Activated naive CD4-positive, alpha-beta T cell treated with anti-CD3 and anti-CD28 coated beads for 36 hours (primary cell): ENCODE measurements at places on chromosomes 1 and 21. TPM values are rescaled to one million over a fixed set of nuclear protein-coding genes. Genes with fewer than 3 reads are reported as not detected.

The SHISA4 gene
- total RNA-seq = 0.33 TPM

DNA sequence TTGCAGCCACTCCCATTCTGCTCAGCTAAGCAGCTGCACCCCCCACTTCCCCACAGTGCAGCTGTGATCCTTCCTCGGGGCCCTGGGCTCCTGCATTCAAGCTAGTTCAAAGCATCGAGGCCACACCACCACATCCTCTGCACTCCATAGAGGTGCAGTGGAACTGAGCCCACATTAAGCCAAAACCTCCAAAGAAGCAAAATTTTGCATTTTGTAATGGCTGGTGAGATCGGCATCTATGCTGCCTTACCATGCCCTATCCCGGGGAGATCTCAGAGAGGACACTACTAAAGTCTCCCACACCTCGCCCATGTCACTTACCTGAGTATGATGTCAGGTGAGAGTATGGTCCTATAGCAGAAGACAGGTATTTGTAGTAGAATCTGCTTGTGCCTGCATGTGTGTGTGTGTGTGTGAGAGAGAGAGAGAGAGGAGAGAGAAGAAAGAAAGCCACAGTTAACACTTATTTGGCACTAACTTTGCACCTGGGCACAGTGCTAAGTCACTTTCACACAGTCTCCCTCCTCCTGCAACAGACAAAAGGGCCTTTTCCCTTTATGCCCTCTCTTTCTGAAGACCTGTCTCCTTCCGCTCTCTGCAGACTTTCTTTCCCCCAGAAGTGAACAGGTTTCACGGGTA, 89.8 kb downstream of the KIF14 start:
- DNase-seq = peak; percentile 69

DNA sequence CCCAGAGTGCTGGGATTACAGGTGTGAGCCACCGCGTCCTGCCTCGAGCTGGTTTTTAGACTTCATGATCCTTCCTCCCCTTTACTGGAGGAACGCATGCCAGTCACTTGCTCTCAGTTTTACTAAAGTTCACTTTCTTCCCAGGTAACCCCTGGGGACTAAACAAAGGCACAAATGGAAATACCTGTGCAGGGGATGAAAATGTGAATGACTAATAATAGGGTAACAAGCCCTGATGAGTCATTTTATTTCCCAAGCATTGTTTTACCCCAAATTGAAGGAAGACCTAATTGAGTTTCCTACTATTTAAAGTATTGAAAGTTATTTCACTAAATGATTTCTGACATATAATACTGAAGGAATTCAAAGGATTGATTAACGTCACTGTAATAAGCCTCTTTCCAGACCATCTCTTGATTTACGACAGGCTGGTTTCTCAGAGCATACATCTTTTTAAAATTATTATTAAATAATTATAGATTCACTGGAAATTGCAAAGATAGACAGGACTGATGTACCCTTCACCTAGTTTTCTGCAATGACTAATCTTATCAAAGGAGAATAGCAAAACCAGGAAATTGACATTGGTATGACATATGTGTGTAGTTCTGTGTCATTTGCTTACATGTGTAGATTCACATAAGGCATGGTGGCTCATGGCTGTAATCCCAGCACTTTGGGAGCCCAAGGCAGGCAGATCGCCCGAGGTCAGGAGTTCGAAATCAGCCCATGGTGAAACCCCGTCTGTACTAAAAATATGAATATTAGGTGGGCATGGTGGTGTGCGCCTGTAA, 53.2 kb upstream of the SOD1 start:
- no peak for DNase-seq

GRCh38 chr21:39597595-39597994, 15.1 kb upstream of the B3GALT5 start:
- no peak for DNase-seq

GRCh38 chr1:87061742-87062156, 147.3 kb downstream of the HS2ST1 start:
- no peak for DNase-seq

DNA sequence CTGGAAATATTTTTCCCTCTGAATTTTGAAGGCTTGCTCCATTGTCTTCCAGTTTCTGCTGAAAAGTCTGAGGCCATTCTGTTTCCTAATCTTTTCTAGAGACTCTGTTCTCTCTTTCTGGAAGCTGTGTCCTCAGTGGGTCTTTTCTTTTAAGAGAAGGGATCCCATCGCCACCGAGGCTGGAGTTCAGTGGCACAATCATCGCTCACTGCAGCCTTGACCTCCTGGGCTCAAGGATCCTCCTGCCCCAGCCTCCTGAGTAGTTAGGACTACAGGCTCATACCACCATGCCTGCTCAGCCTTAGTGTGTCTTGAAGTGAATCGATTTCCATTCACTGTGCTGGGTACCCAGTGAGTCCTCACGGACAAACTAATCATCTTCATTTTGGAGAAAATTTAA, 9.6 kb upstream of the LRP8 start:
- DNase-seq = no peak

The OLIG2 gene
- total RNA-seq = not detected

GRCh38 chr1:53116307-53116810, 26.1 kb downstream of the SLC1A7 start:
- no peak for DNase-seq

GRCh38 chr1:163439471-163439870, 117.7 kb downstream of the NUF2 start:
- no peak for DNase-seq

DNA sequence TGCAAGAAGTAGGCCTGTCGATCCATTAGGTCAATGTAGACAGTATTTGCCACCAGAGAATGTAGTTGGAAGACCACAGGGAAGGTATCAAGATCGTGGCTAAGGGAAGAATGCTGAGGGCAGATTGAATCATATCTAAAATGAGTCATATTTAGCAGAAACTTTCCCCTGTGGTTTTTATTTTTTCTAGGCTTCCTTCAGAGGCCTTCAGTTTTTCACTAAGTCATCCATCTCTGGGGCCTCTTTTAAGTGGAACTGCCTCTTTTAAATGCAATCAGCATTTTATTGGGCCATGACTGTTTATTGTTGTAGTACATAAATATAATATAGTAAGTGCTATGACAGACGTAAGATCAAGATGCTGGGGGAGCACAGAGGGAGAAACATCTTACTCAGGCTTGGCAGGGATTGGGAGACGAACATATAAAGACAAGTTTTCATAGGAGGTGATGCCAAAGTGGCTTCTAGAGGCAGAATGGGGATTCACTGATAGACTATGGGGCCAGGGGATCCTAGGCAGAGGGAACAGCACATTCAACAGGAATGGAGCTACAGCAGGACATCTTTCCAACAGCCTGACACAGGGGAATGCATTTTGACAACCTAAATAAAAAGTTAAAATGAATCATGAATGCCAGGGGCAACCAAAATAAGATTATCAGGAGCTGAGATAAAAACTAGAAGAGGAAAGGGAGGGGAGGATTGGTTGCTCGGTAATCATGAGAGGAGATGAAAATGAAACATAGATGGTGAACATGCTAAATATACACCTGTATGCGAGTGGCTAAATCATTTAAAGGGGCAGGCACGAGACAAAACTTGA, 20.1 kb downstream of the UBE2U start:
- no peak for DNase-seq

DNA sequence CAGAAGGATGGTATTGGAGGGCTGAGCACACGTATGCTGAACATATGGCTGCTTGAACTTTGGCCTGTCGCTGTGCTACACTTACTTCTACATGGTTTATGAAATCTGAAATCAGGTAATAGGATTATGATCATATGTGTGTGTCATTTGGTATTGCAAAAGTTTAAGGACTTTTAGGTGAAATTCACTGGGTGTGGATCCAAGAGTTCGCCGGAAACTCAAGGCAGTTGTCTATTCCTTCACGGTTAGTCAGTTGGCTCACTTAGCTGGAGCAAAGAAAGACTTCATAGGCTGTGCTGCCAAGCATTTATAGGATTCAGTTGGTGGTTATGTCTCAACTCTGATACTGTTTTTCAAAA, 927 bp downstream of the UAP1 start:
- peak; percentile 8 for DNase-seq

The PTCH2 gene
- total RNA-seq = 0.94 TPM

GRCh38 chr1:174726167-174726879, 273.4 kb upstream of the CACYBP start:
- no peak for DNase-seq
